ENCODE measurements at places on chromosomes 4 and X. TPM values are rescaled to one million over a fixed set of nuclear protein-coding genes. Genes with fewer than 3 reads are reported as not detected.

The RAB40AL gene
- not detected for total RNA-seq

The LRCH2 gene
- 5.4 TPM for total RNA-seq

DNA sequence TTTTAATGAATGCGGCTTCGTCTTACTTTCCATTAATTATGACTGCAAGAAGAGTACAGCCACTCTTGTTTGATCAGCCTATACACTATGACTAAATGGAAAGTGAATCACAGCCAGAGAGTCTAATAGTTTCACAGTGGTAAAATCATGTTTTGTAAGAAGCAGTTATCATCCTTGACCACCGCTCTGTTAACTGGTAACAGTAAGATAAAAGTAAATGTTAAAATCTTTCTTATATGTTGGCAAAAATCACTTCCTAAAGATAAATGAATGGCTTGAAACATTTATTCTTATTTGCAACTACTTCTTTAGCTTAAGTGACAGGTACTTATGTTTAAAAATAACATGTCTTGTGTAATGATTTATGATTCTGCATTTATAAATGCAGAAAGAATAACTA, 13.2 kb downstream of the GALNT7 start:
- H3K4me1 ChIP-seq, result peaks cover 35% of the 10 kb centered on the region
- DNase-seq, result peak; percentile 69
- H3K4me3 ChIP-seq, result peak overlapping the region; percentile 75
- peak overlapping the region; percentile 80 for H3K27ac ChIP-seq
- no peaks in the 10 kb centered on the region for H3K36me3 ChIP-seq
- H3K27me3 ChIP-seq, result no peaks in the 10 kb centered on the region

DNA sequence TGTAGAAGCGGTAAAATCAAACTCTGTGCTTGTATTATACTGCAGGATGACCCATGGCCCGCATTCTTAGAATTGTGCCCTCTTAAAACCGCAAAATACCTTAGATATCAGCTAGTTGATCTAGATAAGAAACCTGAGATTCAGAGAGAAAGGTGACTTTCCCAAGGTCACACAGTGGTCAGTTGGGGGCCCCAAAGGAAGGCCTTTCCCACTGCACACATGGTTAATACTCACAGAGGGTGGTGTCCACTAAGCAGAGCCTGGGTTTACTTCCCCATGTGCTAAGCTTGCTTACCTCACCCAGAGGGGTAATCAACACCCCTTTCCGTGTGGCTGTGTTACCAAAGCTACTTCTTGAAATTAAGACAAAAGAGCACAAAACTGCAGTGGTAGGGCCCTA, 66.3 kb downstream of the RBM47 start:
- H3K27me3 ChIP-seq, result no peaks in the 10 kb centered on the region
- peaks cover 43% of the 10 kb centered on the region for H3K4me1 ChIP-seq
- no peaks in the 10 kb centered on the region for H3K36me3 ChIP-seq
- peak overlapping the region; percentile 66 for H3K27ac ChIP-seq
- DNase-seq, result no peak

GRCh38 chr4:126779001-126779400, 853.8 kb upstream of the INTU start:
- no peak overlapping the region for H3K4me3 ChIP-seq
- H3K36me3 ChIP-seq, result no peaks in the 10 kb centered on the region
- peaks cover 52% of the 10 kb centered on the region for H3K4me1 ChIP-seq
- no peaks in the 10 kb centered on the region for H3K27me3 ChIP-seq

DNA sequence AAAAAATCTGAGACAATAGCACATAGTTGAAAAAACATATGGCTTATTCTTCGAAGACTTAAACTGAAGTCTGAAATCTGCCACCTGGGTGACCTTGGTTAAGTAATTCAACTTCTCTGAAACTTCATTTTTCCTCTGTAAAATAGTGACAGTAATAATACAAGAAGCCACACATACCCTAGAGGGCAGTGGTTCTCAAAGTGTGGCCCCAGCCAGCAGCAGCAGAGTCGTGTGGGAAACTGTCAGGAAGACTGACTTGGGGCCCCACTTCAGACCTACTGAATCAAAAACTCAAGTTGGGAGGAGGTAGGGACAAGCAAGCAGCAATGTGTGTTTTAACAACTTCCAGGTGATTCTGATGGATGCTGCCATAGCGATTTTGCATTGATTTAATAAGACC, 249.9 kb downstream of the HNRNPD start:
- H3K36me3 ChIP-seq, result no peaks in the 10 kb centered on the region
- H3K4me3 ChIP-seq, result no peak overlapping the region
- no peak for DNase-seq
- no peaks in the 10 kb centered on the region for H3K4me1 ChIP-seq

DNA sequence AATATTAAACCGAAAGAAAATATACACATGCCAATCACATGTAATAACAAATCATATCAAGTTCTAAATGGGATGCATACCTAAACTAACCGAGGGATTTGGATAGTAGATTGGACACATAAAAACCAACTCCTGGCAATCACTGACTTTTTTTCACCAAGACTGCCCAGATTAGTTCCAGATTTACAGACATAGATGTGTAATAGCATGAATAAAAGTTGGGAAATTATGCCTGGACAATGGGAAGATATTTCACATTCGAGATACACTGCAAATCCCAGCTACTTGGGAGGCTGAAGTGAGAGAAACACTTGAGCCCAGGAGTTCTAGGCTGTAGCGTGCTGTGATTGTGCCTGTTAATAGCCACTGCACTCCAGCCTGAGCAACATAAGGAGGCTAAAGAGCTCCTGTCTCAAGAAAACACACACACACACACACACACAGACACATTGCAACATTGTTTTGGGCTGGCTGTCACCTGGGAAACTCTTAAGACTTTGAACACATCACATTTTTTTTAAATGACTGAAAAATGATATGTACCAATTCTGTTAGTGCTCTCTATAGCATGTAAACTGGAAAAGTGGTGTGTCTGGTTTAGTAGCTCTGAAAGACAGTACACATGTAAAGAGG, 5.7 kb downstream of the RAB40A start:
- H3K4me1 ChIP-seq, result peaks cover 12% of the 10 kb centered on the region
- H3K4me3 ChIP-seq, result no peak overlapping the region
- peak; percentile 21 for DNase-seq
- H3K27ac ChIP-seq, result no peak overlapping the region
- H3K27me3 ChIP-seq, result no peaks in the 10 kb centered on the region
- no peaks in the 10 kb centered on the region for H3K36me3 ChIP-seq

- peaks cover 4% of the 10 kb centered on the region for H3K36me3 ChIP-seq
- H3K27me3 ChIP-seq, result no peaks in the 10 kb centered on the region
- peaks cover 13% of the 10 kb centered on the region for H3K4me1 ChIP-seq
- no peak overlapping the region for H3K4me3 ChIP-seq
- DNase-seq, result peak; percentile 52
Observed at GRCh38 chrX:30702736-30703135, 49.5 kb downstream of the GK start.

DNA sequence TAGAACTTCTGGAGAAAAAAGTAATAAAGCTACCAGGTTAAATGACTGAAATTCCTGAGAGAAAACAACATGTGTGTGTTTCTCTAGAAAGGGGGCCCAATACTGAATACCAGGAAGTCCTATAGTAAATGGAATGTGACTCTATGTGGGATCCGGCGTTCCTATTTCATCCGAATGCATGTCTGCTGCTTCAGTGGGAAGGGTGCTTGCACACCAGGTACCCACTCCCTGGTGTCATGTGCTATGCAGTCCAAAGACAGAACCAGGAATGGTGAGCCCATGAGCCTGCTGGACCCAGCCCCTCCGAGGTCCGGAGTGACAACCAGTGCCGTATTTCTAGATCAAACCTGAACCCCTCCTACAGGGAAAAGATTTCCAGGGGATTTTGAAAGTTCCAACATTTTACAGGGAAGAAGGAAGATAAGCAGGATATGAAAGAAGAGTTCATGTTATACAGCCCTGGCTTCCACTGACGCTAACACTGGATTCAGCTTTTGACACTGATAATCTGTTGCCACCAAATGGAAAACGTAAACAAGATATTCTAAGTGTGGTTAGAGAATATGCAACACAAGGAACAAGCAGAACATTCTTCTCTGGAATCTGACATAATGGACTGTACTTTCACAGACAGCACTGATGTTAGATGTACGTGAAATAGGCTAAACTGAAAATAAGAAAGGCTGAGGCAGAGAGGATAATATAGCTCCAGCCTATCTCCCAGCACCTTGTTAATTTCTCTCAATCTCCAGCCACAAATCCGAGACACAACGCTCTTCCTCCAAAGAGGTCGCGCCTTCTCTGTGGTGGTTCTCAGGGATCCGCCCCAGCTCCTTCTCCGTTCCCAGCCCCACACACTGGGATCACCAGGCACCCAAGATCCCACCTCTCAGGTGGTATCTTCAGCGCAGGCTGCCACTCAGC, 725 bp upstream of the CXCL1 start:
- H3K4me3 ChIP-seq, result peak overlapping the region; percentile 88
- H3K27ac ChIP-seq, result peak overlapping the region; percentile 26
- no peak for DNase-seq
- peaks cover 2% of the 10 kb centered on the region for H3K27me3 ChIP-seq
- H3K36me3 ChIP-seq, result no peaks in the 10 kb centered on the region

- peak within 1 kb of the TSS; percentile 16 for H3K27ac ChIP-seq
- H3K36me3 ChIP-seq, result no peaks in the 10 kb centered on the region
- H3K27me3 ChIP-seq, result peaks cover 2% of the 10 kb centered on the region
- H3K4me1 ChIP-seq, result no peaks in the 10 kb centered on the region
- H3K4me3 ChIP-seq, result no peak within 1 kb of the TSS
Observed at GRCh38 chr4:3248811-3249661, at the start of gene MSANTD1. Gene MSANTD1, plus strand, starts transcription at chr4:3249159. Its CDS starts 64 bp downstream, at chr4:3249223.

- no peaks in the 10 kb centered on the region for H3K36me3 ChIP-seq
- no peak overlapping the region for H3K27ac ChIP-seq
- H3K4me3 ChIP-seq, result no peak overlapping the region
- peaks cover 8% of the 10 kb centered on the region for H3K27me3 ChIP-seq
- DNase-seq, result no peak
Observed at GRCh38 chr4:55036405-55036804, 89.0 kb downstream of the KDR start.

GRCh38 chr4:141851246-141851891, 215.0 kb downstream of the IL15 start:
- DNase-seq, result no peak
- H3K36me3 ChIP-seq, result 0 out of 2 replicates have a peak, but pooled peaks cover 13% of the 10 kb centered on the region
- H3K27ac ChIP-seq, result no peak overlapping the region
- H3K27me3 ChIP-seq, result no peaks in the 10 kb centered on the region
- H3K4me1 ChIP-seq, result no peaks in the 10 kb centered on the region
